Cardiac muscle cell (in vitro differentiated cells and primary cell): ENCODE measurements at places on chromosomes 6 and 20.

GRCh38 chr6:113411011-113411410, 446.1 kb upstream of the MARCKS start:
- DNase-seq, result peak; percentile 16

DNA sequence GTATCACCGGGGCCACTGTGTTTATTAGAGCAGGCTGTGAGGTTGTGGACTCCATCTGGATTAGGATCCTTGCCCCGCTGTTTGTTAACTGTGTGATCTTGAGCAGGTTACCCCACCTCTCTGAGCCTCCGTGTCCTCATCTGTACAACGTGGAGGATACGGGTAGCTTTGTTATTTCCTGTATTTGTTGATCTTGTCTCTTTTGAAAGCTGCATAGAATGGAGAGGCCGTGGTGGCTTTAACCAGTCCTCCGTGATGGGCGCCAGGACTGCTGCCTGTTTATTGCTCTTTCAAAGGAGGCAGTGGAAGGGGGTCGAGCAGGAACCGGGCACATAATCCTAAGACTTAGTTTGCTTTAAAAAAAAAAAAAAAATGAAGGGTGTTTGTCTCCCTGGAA, 22.9 kb downstream of the BCAS4 start:
- DNase-seq, result no peak

- DNase-seq, result peak; percentile 31
Observed at GRCh38 chr20:44448753-44449546, 26.7 kb upstream of the TTPAL start.

DNA sequence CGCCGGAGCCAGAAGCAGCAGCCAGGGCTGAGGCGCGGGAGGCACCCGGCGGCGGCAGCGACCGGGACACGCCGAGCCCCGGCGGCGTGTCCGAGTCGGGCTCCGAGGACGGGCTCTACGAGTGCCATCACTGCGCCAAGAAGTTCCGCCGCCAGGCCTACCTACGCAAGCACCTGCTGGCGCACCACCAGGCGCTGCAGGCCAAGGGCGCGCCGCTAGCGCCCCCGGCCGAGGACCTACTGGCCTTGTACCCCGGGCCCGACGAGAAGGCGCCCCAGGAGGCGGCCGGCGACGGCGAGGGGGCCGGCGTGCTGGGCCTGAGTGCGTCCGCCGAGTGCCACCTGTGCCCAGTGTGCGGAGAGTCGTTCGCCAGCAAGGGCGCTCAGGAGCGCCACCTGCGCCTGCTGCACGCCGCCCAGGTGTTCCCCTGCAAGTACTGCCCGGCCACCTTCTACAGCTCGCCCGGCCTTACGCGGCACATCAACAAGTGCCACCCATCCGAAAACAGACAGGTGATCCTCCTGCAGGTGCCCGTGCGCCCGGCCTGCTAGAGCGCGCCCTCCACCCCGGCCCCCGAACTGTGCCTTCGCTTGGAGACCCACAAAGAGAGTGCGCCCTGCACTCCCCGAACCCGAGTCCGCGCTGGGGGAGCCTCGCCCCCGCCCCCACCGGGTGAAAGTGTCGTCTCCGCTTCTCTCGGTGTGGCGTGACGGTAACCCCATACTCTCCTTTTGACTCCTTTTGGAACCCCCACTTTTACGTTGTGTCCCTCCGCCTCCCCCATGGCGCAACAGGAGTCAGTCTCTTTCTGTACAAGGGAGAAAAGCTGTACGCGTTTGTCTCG, 1.6 kb downstream of the INSM1 start:
- DNase-seq, result peak; percentile 21

DNA sequence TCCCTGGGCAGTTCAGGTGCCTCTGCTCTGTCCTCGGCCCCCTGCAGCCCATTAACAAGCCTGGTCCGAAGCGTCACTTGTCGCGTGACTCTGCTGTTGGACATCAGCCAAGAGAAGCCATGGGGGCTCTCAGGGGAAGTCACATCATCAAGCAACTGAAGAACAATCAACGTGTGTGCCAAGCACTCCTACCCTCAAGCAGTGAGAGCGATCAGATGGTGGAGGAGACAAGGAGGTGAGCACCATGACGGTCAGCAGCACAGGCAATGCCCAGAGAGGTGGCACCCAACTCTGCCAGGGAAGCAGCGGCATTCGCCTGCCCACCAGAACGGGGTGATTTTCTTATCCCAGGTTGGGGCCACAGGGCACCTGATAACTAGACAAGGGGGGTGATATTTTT, 132.7 kb downstream of the AGPAT4 start:
- DNase-seq, result no peak

DNA sequence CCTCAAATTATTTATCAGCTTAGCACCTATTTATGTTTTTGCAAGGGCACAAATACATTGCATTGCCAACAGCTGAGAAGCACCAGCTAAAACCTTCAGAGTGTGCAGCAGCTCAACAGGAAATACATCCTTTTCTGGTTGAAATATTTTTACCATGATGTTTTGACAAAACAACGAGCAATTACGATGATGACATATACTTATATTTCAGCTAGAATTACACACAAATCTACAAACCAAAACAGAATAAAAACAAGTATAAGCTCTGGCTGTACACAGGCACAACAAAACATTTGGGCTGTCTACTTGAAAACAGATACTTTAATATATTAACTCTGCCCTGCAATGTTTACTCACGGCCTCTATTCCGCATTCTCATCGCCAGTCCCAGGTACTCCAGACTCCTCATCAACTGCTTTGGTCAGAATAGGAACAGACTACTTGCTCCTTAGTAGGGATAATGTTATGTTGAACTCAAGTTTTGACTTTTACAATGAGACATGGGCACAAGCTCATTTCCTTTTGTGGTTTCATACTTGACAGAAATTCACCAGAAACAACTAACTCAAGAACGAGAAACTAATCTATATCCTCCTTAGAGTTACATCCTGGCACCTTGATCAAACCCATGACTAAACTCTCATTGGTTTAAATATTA, 377.6 kb downstream of the ESR1 start:
- DNase-seq, result no peak

- DNase-seq, result no peak
Observed at GRCh38 chr6:75115481-75115880, 90.4 kb downstream of the COL12A1 start.

DNA sequence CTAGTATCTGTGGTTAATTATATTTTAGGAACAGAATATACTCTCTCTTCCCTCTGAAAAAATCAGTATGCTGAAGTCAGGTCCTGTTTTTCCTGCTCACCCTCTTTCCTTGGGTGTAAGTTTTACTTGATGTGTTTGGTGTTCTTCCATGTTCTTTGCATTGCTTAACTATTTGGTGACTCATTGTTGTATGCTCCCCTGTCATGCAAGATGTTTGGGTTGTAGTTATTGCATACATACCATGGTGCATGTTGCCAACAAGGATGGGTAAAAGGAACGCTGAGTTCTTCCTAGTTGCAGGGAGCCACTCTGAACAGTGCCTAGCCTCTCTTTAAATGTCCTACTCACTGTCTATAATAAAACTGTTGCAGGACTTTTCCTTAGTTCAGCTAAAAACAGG, 207.9 kb upstream of the LAMP5 start:
- DNase-seq, result no peak

DNA sequence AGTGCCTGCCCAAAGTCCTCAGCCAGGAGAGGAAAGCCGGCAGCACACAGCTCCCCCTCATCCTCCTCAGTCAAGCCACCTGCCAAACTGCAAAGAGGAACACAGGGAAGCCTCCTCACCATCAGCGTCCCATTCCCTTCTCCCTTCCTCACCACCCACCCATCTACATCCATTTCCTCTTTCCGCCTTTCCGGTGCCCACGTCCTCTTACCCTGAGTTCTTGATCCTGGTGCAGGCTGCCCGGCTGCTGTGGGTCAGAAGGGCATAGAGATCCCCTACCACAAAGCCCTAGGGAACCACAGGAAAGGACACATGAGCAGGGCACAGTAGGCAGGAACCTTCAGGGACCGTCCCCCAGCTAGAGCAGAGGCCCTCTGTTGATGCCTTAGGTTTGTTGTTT, 6.0 kb downstream of the GNMT start:
- DNase-seq, result no peak

GRCh38 chr6:152554851-152555250, 82.3 kb downstream of the SYNE1 start:
- DNase-seq, result no peak

DNA sequence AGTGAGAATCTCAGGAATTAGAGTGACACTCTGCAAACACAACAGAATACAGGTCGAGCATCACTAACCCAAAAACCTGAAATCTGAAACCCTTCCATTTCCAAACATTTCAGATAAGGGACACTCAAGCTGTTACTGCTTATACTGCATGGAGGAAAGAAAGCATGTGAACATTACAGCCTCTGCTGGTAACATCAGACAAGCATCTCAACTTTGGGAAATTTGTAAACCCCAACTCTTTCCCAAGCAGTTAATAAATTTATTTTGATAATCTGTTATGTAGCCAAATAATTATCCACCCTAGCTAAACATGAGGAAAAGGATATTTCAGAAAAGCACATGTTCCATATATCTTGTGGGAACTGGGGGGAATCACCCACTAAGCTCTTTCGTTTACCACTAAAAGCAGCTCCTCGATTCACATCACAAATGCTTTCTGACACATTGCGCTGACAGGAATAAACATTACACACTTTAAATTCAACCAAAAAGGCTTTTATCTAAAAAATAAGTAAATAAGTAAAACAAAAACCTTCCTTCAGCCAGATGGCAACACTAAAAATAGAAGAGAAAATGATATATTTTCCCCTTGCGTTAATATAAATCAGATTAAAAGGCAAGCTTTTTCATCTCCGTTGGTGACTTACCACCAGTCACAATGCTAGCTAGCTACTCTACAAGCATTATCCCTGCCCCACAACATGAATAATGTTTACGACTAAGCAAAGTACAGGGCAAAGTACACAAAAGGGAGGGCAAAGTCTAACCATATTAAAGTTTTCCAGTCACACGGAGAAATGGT, 120.8 kb downstream of the MAP7 start:
- no peak for DNase-seq

- DNase-seq, result peak; percentile 62
Observed at GRCh38 chr6:18990059-18990978, 603.2 kb downstream of the RNF144B start.

- peak; percentile 86 for DNase-seq
Observed at GRCh38 chr20:47561180-47561579, 59.5 kb downstream of the NCOA3 start.

GRCh38 chr6:109955491-109955890, 22.6 kb upstream of the GPR6 start:
- no peak for DNase-seq

GRCh38 chr20:58709013-58709702, 16.6 kb downstream of the NPEPL1 start:
- no peak for DNase-seq

DNA sequence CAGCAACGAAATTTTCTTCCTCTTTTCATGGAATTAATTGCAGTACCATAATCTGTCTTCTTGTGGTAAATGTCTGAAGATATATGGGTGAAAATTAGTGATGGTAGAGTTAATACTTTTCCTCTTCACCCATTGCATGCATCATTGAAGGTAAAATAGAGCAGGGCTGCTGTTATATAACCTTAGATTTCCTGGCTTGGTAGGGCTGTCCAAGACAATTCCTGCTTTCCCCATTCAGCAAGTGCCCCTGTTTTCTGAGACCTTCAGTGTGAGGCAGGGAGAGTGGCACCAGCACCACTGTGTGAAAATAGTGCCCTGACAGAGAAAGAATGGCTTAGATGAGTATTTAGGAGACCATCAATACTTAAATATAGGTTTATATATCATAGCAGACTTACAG, 202.0 kb downstream of the ZFAND3 start:
- DNase-seq, result no peak

DNA sequence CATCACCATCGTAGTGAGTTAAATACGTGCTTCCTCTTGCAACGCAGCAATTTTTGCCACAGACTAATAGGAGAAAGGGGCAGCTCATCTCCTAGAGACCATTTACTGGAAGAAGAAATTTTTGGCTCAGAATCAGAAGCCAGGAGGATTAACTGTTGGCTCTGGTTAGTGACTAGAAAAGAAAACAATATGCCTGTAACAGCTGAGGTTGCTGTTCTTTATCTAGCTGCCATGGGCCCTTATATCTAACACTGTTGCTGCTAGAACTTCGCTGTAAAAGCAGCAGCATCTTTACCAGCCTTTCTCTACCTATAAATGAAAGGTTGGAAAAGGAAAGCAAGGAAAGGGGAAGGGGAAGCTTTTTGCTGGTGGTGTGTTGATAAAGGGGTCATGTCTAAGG, 65.9 kb downstream of the FAM135A start:
- peak; percentile 25 for DNase-seq

DNA sequence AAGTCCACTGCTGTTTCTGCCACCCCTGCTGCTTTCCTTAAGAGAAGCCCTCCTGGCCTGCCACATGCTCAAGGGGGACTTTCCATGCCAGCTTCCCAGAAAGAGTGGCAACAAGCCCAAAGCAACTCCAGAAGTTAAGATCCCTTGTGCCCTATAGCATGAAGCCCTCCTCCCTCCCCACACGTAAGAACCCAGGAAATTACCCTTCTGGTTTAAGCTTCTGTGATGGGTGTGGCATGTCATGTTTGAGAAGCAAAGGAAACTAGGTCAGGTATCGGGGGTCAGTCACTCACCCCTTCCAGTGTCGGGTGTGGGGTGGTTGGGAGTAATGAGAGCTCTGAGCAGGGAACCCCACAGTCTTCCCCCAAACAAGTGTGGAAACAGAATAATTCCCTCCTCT, 196.1 kb downstream of the LRFN2 start:
- no peak for DNase-seq

- no peak for DNase-seq
Observed at GRCh38 chr6:166640342-166641043, 13.4 kb upstream of the RPS6KA2 start.

DNA sequence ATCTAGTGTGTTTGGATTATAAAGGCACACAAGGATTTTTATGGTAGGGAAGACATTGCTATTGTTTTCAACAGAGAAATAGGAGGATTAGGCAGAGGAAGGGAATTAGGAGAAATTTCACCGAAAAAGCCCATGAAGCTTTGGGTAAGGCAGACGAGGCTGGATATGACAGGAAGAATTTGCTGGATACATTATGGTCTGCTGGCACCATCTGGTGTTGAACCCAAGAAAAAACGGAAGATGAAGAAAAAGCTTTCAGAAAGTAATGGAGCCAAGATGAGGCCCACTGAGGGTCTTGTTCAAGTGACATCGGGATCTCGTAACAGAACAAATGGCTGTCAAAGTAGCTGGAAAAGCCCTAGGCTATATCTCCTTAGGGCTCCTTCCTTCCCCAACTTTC, 56.5 kb downstream of the OR2J2 start:
- DNase-seq, result no peak

DNA sequence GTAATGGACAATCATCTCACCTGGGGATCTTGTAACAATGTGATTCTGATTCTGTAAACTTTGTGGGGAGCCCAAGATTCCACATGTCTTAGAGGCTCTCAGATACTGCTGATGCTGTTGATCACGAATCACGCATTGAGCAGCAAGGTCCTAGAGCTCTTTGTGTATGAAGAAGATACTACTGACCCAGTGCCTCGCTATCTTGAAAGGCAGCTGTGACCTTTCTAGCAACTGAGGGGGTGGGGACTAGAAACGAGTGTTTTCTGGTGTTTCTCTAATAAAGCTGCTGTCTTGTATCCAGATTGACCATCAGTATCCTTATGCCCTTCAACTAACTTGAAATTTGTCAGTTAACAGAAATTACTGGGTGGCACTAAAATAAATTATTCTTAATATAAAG, 142.9 kb downstream of the MTHFD1L start:
- DNase-seq, result no peak

GRCh38 chr6:27280064-27280539, 32.0 kb downstream of the POM121L2 start:
- peak; percentile 49 for DNase-seq

- DNase-seq, result no peak
Observed at GRCh38 chr6:159464816-159465215, 228.2 kb downstream of the SOD2 start.
